ENCODE measurements at places on chromosomes 6 and 20. TPM values are rescaled to one million over a fixed set of nuclear protein-coding genes. Genes with fewer than 3 reads are reported as not detected.

Gene PTCHD4
- 9.8 TPM for total RNA-seq

Gene TCP11
- not detected for total RNA-seq

Gene FAM184A
- 0.08 TPM for total RNA-seq

Gene LYRM4
- total RNA-seq, result 31.9 TPM

Gene FILIP1
- 0.35 TPM for total RNA-seq

Gene FOXA2
- not detected for total RNA-seq

Gene SIRPB1
- 0.59 TPM for total RNA-seq

Gene SUPT3H
- total RNA-seq, result 7.7 TPM

Gene LRRN4
- total RNA-seq, result under 0.01 TPM

Gene PACRG
- not detected for total RNA-seq

Gene SOBP
- 2.2 TPM for total RNA-seq

Gene AFG1L
- total RNA-seq, result 3.9 TPM

Gene TRAPPC3L
- total RNA-seq, result not detected

Gene SYTL3
- total RNA-seq, result 1.4 TPM

Gene PCK1
- total RNA-seq, result not detected

Gene CCN6
- not detected for total RNA-seq

Gene MEI4
- not detected for total RNA-seq

Gene ARG1
- total RNA-seq, result not detected

Gene MUC22
- not detected for total RNA-seq

Gene MATN4
- total RNA-seq, result 0.23 TPM

Gene LRRC73
- total RNA-seq, result 0.30 TPM

Gene LY6G6C
- not detected for total RNA-seq

Gene ULBP3
- total RNA-seq, result 5.0 TPM

Gene HLA-DQA1
- total RNA-seq, result not detected

Gene MAN1A1
- total RNA-seq, result 29.9 TPM

Gene KIF16B
- 8.6 TPM for total RNA-seq

Gene RAB22A
- total RNA-seq, result 10.3 TPM

Gene COL21A1
- total RNA-seq, result 0.53 TPM

Gene GCNT2
- not detected for total RNA-seq

Gene RNF182
- total RNA-seq, result not detected

Gene LPA
- total RNA-seq, result not detected

Gene TRIM40
- total RNA-seq, result under 0.01 TPM

Gene KIAA0408
- total RNA-seq, result 0.23 TPM

Gene PLCB4
- total RNA-seq, result 1.1 TPM

Gene SRSF12
- total RNA-seq, result 0.08 TPM
